ENCODE measurements at places on chromosomes 5 and 9.

- DNase-seq: no peak
Observed at GRCh38 chr5:83991566-83992224, 271.0 kb upstream of the HAPLN1 start.

DNA sequence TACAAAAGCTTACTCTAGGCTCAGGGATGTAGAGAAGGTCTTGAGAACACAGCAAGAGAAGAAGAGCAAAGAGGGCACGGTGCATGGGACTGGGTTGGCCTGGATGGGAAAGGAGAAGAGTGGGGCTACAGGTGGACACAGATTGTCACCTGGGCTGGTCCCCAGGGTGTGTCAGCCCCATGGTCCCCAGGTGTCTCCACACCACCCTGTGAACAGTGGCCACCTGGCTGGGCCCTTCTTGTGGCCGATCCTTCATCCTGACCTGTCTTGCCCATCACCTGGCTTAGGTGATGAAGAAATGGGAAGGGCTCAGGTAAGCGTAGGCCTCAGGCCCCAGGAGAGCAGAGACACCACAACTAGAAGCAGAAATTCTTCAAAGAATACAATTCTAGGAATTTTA, 188.9 kb downstream of the TENT4A start:
- DNase-seq: no peak

DNA sequence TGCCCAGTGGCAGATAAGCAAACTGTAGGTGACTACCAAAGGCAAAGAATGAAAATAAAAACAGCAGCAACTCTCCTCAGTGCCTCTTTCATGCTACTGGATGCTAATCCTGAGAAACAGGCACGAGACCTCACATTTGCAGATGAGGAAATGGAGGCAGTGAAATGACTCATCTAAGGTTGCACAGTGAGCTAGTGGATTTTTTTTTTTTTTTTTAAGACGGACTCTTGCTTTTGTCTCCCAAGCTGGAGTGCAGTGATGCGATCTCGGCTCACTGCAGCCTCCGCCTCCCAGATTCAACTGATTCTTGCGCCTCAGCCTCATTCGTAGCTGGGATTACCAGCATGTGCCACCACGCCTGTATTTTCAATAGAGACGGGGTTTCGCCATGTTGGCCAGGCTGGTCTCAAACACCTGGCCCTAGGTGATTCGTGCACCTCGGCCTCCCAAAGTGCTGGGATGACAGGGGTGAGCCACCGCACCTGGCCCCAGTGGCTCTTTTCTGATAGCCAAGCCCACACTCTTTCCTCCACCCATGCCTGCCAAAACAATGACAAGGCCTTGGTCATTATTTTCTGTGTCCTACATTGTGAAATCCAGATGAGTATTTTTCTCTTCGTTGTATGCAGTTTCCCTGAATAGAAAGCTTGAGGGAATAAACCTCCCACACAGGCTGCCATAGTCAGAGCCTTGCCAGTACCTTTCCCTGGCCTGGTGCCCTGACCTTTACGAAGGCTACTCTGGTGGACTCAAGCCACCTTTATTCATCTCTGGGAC, 19.2 kb downstream of the DOCK2 start:
- no peak for DNase-seq

DNA sequence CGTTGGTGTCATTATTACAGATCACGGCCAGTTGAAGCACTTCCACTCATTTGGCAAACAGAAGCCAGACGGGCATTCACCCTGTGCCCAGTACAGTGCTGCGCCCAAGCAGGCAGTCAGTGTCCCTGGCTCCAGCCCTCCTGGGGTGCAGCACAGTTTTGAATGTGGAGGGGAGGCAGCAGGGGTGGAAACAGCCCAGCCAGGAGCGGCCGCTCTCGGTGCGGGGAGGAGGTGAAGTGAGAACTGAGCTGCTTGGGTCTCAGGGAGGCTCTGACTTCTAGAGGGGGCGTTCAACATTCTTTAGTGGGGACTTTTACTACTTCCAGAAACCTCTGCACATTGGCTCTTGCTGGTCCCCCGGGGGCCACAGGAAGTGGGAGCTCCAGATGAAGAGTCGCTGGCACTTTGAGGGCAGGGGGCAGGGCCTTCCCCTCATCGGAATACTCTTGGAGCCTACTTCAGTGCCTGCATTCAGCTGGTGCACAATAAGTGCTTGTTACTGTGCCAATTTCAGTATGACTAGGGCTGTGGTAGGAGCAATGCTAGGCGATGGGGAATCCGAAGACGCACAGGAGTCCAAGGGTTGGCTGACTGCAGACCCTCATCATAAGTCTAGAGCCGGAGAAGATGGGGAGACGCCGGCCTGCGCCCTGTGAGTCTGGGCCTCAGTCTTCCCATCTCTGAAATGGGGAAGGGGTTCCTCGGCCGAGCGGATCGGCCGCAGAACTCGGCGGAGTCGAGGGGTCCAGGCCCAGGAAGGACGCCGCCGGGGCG, 492 bp upstream of the NEK6 start:
- DNase-seq: no peak

DNA sequence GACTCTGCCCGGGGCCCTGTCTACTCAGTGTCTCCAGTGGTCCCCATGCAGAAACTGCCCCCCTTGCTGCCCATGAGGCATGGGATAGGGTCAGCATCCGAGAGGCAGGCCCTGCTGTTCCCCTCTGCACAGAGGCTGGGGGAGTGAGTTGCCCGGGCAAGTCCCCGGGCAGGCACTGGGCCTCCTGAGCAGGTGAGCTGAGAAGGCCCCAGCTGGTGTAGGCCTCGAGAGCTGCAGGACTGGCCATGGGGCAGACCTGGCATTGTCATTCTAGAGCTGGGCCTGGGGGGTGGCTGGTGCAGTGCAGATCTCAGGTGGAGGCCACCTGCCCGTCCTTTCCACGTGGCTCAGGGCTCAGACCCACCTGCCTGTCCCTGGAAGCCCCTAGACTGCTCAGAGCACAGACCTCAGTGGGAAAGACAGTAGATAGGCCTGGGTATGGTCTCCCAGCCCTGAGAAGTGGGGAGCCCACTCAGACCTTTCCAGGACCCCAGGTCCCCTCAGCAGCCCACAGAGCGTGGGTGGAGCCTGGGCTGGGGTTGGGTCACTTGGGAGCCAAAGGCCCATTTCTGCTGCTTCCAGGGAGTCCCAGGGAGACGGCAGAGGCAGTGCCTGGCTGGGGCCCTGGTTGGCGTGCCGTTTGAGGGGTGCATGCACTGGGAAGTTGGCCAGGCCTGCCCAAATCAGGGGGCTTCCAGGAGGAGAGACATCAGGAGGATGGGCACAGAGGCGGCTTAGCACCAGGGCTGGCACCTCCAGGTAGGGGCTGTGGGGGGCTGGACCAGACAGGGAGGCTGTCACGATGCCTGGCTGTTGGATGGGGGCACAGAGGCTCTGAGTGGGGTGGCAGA, 4.8 kb upstream of the NOTCH1 start:
- DNase-seq: no peak

DNA sequence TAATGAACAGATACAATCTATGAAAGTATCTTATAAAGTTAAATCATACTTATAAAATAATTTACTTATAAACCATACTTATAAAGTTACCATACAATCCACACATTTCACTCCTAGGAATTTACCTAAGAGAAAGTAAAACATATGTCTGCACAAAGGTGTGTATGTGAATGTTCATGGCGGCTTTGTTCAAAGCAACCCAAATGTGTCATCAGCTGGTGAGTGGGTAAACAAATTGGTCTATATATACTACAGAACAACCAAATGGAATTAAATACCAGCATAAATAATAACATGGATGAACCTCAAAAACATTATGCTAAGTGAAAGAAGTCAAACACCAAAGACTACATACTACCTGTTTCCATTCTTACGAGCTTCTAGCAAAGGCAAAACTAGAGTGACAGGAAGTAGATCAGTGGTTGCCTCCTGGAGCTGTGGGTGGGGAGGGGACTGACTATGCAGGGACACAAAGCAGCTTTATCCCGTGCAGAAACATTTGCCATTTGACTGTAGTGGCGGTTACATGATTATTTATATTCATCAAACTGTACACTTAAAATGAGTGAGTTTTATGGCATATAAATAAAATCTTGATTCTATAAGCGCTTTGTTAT, 10.6 kb downstream of the TRAF1 start:
- no peak for DNase-seq

DNA sequence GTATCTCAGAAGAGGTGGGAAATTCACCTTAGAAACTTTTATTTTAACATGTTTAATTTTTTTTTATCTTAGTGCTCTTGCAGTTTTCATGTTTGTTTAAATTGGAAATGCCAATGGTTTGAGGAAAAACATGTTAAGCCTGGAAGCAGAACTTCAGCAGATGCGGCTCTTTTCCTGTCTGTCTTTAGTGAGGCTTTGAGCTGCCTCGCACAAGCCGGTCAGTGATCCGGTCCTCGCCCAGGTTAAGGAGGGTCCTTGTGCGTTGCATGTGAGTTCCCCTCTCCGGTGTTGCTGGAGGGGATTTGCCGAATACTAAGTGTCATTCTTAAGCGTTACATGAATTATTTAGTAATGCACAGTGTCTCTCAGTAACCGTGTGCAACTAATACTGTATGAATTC, 9.4 kb upstream of the PLEKHG4B start:
- no peak for DNase-seq
